Naive B cell (primary cell): ENCODE measurements at places on chromosomes 1 and 21. TPM values are rescaled to one million over a fixed set of nuclear protein-coding genes. Genes with fewer than 3 reads are reported as not detected.

The C1orf116 gene
- polyA plus RNA-seq: not detected

The DCST1 gene
- polyA plus RNA-seq: not detected

The FOXD3 gene
- polyA plus RNA-seq: not detected

The C1orf87 gene
- not detected for polyA plus RNA-seq

The SMIM1 gene
- polyA plus RNA-seq: 1.6 TPM

The CACNA1S gene
- polyA plus RNA-seq: not detected

The TFF1 gene
- polyA plus RNA-seq: not detected

The OR2L8 gene
- 0.74 TPM for polyA plus RNA-seq

The CRNN gene
- not detected for polyA plus RNA-seq

The ADAMTS4 gene
- polyA plus RNA-seq: 0.03 TPM

The G0S2 gene
- not detected for polyA plus RNA-seq

The HSPB7 gene
- polyA plus RNA-seq: not detected

The SPRR1B gene
- not detected for polyA plus RNA-seq

The FAM177B gene
- 38.4 TPM for polyA plus RNA-seq

The ATAD3C gene
- not detected for polyA plus RNA-seq

The UBL4B gene
- polyA plus RNA-seq: not detected

The CHAF1B gene
- 1.8 TPM for polyA plus RNA-seq

The LCK gene
- polyA plus RNA-seq: 124 TPM

The CD1D gene
- 13.7 TPM for polyA plus RNA-seq

The EIF4G3 gene
- polyA plus RNA-seq: 29.2 TPM

The PGLYRP4 gene
- not detected for polyA plus RNA-seq

The MTMR11 gene
- not detected for polyA plus RNA-seq

The MASP2 gene
- 0.10 TPM for polyA plus RNA-seq

The KCNA3 gene
- 48.0 TPM for polyA plus RNA-seq

The DDR2 gene
- not detected for polyA plus RNA-seq

The RBP7 gene
- polyA plus RNA-seq: 1.1 TPM

The AXDND1 gene
- not detected for polyA plus RNA-seq

The AKNAD1 gene
- not detected for polyA plus RNA-seq

The C2CD2 gene
- 3.4 TPM for polyA plus RNA-seq

The SEC16B gene
- polyA plus RNA-seq: not detected

The TSACC gene
- polyA plus RNA-seq: not detected

The NHLH1 gene
- not detected for polyA plus RNA-seq

The SUCO gene
- 21.4 TPM for polyA plus RNA-seq

The SIM2 gene
- polyA plus RNA-seq: 0.05 TPM

The TCP10L gene
- 0.47 TPM for polyA plus RNA-seq

The SPATA21 gene
- polyA plus RNA-seq: not detected

The DPH5 gene
- polyA plus RNA-seq: 52.1 TPM

The AQP10 gene
- polyA plus RNA-seq: 0.13 TPM

The NPHS2 gene
- not detected for polyA plus RNA-seq

The TRIM46 gene
- 0.35 TPM for polyA plus RNA-seq

The MIGA1 gene
- polyA plus RNA-seq: 13.6 TPM

The PSRC1 gene
- polyA plus RNA-seq: not detected

The TMEM82 gene
- polyA plus RNA-seq: not detected

The GNAT2 gene
- not detected for polyA plus RNA-seq

The NBPF8 gene
- 0.78 TPM for polyA plus RNA-seq
